NCI-H510A treated with DMSO at 0.1 percent for 48 hours (cell line): ENCODE measurements at places on chromosomes 2 and 18.

DNA sequence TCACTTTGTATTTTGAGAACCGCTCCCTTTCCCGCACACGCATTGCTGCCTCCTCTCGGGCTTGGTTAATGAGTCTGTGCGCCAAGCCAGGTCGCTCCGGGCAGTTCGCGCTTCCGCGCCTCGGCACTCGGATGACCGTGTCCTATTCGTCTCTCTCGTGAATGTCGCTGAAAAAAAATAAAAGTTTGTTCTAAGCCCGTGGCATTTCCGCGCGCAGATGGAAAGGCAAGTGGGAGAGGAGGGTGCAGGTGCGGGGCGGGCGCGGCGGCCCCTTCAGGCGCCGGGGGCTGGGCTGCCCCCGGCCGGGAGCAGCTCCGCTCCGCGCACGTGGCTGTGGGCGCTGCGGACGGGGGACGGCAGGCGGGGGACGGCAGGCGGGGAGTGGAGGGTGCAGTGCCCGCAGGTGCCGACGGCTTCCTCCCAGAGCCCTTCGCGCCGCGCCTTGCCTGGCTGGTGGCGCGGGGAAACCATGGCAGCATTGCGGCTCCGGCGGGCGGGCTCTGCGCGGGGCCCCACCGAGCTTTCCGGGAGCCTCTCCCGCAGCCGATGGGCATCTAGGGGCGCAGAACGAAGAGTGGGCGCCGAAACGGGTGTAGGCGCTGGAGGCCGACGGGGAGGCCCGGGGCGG lies 159.6 kb upstream of the SIX2 start:
- DNase-seq, result peak; percentile 48

GRCh38 chr2:178700922-178701342 lies 106.3 kb downstream of the TTN start:
- DNase-seq, result peak; percentile 61

GRCh38 chr2:120550282-120550681 lies 185.4 kb upstream of the GLI2 start:
- DNase-seq, result no peak

- no peak for DNase-seq
Observed at GRCh38 chr18:51164342-51164741, 33.1 kb downstream of the MEX3C start.

DNA sequence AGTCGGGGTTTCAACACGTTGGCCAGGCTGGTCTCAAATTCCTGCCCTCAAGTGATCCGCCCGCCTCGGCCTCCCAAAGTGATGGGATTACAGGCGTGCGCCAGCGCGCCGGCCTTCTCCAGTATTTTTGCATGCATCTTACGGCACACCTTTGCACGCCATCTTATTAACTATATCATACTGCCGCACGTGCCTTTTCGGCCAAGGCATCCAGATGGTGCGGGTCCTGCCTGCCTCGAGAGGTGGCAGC lies 765 bp upstream of the ING5 start:
- no peak for DNase-seq

DNA sequence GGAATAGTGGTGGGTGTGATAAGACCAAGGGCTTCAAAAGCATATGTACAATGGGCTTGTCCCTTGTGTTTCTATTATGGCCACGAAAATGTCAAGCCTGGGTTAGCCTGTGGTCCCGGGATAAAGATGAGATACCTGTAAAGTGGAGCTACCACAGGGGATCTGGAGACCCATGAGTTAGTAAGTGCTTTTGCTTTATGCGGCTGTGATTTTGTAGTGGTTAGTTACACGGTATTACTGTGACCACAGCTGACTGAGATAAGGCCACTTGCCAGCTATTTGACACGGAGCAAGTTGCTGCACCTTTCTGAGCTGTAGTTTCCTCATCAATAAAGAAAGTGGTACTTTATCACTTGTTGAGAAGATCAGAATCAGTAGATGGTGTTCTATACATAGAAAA lies 99.3 kb downstream of the PRELID3A start:
- DNase-seq, result no peak

DNA sequence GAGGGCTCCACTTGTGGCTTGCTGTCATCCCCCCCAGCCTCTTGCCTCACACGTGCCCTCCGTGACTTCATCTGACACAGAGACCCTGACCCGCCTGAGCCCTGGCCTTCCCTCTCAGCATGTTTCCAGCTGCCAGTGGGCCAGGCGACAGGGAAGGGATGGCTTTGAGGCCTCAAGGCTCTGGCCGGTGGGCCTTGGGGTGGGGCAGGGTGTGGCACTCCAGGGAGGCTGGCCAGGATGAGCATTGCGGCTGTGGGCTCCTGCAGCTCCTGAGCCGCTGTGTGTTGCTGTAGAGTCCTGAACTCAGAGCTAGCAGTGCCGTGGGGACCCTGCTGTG lies 85.0 kb downstream of the TFCP2L1 start:
- DNase-seq, result no peak

GRCh38 chr2:237158194-237158593 lies 72.5 kb downstream of the COPS8 start:
- DNase-seq, result no peak

GRCh38 chr18:75880925-75881504 lies 453.5 kb upstream of the SMIM21 start:
- DNase-seq, result no peak

DNA sequence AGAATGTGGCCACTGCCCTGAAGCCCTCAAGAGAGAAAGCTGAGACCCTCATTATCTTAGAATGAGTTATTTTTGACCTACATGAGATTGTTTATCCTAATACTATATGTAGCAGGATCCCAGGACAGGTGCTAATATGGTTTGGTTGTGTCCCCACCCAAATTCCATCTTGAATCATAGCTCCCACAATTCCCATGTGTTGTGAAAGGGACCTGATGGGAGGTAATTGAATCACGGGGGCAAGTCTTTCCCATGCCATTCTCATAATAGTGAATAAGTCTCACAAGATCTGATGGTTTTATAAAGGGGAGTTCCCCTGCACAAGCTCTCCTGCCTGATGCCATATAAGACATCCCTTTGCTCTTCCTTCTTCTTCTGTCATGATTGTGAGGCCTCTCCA lies 76.8 kb downstream of the CCBE1 start:
- DNase-seq, result no peak

DNA sequence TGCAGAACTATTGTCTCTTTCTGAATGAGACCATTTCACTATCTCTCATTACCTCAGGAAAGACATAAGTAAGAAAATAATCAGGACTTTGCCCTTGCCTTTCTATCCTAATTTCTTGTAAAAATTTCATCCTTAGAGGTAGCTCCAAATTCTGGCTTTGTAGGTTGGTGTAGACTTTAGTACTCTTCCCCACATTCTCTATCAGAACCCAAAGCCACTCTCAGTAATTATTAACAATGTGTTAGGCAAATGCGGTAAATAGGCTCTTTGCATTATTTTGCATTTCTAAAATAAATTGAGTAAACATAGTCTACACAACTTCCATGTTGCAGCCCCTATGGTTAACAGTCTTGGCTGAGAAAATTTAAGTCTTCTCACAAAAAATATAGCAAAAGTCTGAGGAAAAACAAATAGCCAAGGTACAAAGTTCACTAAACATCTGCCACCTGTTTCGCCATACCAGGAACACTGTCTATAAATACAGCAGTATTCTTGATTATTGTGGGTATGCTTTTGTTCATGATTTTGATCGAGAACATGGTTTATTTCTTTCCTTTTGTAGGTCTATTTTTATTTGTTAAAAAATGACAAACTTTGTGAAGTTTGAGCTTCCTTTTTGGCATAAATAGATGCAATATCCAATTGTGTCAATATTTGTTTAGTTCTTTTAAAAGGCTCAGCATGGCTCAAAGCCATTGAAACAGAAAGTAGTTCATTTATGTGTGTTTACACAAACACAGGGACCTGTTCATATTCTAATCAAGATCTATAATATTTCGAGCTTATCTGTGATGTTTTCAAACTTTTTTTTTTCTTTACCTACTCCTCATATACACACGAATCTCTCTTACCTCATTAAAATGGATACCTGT lies 1061.5 kb downstream of the CNTNAP5 start:
- peak; percentile 45 for DNase-seq

DNA sequence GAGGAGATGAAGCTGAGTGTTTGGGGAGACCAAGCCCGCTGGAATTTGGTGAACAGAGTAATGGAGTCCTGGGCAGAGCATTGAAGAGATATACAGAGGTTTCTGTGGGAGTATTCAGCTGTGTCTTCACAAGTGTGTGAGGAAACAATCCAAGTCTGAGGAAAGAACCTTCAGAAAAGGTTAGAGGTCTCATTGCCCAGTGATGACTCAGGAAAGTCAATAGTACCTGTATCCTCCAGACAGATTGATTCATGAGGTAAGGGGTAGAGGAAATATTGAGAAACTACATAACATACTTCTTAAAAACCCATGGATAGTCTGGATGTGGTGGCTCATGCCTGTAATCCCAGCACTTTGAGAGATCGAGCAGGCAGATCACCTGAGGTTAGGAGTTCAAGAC lies 392.3 kb downstream of the GALNT13 start:
- no peak for DNase-seq

- DNase-seq, result peak; percentile 21
Observed at GRCh38 chr18:7116792-7117389, 706 bp downstream of the LAMA1 start.

GRCh38 chr18:32607816-32608215 lies 137.1 kb upstream of the GAREM1 start:
- no peak for DNase-seq
